ENCODE measurements at places on chromosomes 2 and 18.

- no peak for DNase-seq
Observed at GRCh38 chr2:25797620-25798488, 80.4 kb downstream of the ASXL2 start.

DNA sequence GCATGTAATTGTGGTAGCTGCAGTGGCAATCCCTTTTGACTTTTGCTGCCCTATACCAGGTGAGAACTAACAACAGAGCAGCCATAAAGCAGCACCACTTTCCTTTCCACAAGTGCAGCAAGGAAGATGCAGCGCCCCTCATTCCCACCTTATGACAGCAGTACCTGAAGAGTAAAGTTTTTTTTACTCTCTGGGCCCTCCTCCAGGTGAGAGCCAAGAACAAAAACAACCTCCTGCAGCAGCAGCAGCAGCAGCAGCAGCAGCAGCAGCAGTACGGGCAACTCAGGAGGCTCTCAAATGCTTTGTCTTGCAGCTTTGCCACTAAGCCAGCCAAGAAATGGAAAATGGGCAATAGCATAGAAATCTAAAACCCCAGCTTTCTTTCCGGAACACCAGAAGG lies 397.5 kb downstream of the FIGN start:
- no peak for DNase-seq

- DNase-seq, result no peak
Observed at GRCh38 chr18:52439457-52439856, 99.5 kb downstream of the DCC start.

DNA sequence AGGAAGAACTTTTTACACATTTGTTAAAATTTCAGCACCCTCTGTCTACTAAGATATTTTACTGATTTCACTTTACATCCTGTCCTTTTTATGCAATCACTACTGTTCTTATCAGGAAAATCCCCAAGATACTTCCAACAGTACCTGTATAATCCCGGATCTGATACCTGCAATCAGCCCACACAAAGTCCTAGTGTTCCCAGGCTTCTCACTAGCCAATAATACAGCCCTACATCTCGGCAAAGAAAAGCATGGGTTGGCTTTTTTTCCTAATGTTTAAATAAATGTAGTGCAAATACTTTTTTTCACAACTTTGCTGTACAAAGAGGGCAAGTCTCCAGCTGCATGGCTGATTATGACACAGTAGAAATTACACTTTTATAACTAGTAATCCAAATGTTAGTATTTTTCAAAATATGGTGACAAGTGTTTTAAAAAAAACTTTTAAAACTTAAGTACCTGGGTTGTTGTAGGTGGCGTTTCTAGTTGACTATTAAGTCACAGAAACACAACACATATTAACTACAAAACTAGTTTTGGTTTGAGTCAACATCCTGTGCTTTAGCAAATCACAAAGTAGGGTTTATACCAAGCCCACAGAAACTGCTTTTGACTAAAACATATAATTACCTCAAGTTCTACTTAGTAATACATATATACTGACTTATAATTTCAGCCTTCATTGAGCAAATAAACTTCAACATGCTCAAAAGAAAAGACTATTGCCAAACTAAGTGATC lies 19.5 kb downstream of the CNOT11 start:
- DNase-seq, result no peak

GRCh38 chr18:49016648-49017539 lies 66.1 kb upstream of the SMAD7 start:
- DNase-seq, result no peak

- no peak for DNase-seq
Observed at GRCh38 chr2:172084645-172085459, 455 bp upstream of the DLX1 start.

DNA sequence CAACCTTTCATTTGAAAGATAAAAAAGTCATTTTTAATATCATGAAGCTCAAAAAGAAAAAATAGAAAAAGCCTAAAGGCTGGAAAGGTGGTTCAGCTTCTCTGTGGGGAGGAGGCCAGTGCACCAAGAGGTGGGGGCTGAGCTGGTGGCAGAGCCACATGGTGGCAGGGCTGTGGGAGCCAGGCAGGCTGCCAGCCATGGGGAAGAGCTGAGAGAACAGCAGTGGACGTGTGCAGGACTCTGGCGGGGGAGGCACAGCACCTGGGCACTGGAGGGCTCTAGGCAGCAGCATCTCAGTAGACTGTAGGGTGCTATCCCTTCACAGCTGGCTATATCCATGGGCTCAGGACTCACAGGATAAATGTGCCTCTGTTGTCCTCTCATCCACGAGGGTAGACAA lies 47.8 kb downstream of the STK25 start:
- DNase-seq, result no peak

GRCh38 chr2:208251098-208251497 lies 3.8 kb downstream of the IDH1 start:
- no peak for DNase-seq

DNA sequence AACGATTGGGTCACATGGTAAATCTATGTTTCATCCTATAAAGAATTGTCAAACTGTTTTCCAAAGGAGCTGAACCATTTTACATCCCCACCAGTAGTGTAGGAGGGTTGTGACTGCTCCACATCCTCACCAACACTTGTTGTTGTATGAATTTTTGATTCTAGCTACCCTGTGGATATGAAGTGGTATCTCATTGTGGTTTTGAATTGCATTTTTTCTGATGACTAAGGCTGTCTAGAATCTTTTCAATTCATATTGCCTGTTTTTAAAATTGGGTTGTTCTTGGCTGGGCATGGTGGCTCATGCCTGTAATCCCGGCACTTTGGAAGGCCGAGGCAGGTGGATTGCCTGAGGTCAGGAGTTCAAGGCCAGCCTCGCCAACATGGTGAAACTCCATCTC lies 44.5 kb downstream of the TXNL1 start:
- DNase-seq, result no peak

DNA sequence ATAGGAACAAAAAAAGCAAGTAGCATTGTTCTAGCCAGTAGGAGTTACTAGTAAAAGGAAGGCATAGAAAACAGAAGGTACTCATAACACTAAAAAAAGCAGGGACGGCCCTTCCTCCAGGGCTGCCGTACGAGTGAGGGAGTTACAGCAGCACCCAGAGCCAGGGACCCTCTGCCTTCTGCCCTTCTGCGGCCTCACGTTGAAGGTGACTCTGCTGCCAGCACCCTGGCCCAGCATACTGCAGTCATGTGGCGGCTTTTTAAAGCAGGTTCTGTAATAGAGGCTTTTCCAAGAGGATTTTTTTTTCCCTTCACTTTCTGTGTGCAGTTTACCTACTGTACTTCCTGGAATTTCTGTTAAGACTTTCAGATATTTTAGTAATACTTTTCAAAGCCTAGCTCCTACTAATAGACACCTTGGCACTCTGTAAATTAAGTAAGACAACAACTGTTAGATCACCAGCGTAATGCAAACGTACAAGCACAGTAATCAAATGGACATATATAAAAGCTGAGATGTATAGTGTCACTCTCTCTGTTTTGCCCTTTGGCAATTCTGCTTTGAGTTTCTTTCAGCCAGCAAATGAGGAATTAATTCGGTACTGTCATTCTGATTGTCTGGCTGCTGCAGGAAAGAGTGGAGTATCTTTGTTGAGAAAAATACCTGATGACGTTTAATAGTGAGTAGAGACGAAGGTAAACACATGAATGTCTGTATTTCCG lies 161.5 kb downstream of the PTGR3 start:
- no peak for DNase-seq

DNA sequence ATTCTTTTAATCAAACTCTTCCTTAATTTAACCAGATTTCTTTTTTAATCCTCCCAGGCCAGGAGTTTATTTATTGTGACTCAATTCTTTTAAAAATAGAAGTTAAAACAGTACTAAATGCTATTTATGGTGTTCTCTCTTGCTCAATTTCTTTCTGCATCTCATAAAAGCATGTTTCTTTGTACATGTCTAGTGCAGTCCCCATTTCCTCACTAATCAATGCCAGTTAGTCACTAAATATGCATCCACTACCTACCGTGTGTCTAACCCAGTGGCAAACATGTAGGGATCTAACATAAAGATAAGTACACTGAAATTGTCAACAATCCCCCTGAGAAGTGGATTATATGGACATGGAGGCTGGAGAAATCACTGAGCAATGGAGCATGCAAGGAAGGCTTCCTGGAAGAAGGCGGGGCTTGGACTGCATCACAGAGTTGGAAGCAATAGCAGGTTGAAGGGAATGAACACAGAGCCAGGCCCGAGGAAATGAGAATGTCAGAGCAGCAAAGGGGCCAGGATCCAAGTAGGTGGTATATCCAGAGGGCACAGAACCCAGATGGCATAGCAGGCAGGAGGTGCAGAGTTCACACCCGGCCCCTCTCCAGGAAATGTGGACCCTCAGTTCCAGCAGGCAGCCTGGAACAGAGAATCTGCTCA lies 105.3 kb upstream of the FOSL2 start:
- no peak for DNase-seq

DNA sequence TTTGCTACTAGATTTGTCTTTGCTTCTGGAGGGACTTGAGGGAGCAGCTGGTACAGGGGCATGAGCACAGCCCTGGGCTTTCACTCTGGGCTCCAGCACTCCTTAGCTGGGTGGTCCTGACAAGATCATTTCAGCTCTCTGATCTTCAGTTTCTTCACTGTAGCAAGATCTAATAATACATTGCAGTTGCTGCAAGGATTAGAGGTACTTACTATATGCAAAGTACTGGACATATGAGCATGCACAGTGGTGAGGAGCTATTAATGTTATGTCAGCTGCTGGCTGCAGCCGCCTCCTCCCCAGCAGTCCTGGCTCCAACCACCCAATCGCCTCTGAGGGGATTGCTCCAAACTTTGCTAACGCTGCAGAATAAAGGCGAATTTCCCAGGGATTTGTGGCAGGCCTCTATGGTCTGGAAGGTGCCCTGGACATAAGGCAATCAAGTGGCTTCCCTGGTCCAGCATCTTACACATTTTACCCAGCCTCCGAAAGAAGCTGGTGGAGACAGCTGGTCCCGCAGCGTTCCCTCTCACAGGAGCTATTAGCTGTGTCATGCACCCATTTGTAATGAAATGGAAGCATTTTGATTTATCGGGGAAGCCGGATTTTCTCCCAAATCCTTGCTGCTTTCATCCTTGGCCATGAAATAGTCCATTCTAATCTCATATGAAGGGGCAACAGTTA lies 96.7 kb downstream of the RHOB start:
- DNase-seq, result no peak

GRCh38 chr2:204643326-204643725 lies 98.1 kb downstream of the PARD3B start:
- no peak for DNase-seq

- no peak for DNase-seq
Observed at GRCh38 chr2:37466533-37467222, 122.2 kb downstream of the QPCT start.

DNA sequence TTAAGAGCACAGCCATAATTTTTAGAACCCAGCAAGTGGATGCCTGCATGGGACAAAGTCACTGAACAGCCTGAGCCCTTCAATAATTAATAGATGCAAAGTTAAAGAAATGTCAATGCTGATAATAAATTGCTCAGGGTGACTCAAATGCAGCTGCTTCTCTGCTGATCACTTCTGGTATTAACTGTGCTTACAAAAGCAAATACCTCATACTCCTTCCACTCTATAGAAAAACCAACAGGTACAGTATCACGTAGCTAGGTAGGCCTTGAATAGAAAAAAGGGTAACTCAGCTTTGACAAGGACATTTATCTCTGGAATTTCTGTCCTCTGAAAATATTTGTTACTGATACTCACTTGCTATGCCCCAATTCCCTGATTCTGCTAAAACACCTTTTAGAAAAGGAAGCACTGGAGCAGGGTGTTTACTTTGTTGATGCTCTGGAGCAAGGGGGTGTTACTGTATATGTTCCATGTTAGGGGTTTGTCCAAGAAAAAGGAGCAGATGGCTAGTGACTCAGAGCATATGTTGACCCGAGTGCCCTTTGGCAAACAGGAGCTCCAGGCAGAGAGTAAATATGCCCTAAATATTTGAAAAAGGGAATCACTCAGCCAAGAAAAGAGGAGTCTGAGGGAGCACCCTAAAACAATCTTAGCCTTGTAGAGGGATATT lies 59.1 kb upstream of the RTN4 start:
- DNase-seq, result no peak

DNA sequence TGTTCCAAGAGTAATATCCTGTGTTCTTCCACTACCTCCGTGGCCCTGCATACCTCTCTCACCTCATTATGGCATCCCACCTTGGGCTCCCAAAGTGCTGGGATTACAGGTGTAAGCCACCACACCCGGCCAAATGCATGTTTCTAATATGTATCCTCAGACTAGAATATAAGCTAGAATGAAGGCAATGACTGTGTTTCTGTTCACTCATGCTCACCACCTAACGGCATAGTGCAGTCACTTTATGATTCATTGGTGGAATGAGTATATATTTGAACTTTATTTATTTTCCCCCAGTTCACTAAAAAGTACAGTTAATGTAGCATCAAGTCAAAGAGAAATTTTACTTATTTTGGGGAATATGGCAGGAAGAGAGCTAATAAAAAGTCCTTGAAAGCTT lies 11.3 kb downstream of the PIGN start:
- no peak for DNase-seq

DNA sequence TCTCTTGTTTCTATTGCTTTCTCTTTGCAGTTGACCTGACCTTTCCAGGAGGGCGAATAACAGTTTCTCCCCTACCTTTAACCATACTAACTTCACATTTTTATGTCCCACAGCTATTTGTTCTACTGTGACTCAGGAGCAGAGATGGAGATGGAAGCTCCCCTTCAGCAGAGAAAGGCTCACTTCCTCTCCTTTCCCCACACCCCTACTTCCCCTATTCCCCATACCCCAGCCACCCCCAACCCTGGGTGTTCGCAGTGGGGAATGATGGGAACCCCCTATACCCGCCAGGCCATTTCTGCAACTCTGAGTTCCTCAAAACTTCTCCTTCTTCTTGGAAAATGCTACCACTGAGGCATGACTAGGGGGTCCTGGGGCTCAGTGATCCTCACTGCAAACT lies 285.4 kb upstream of the MGAT5 start:
- no peak for DNase-seq

GRCh38 chr2:125516496-125517109 lies 1139.4 kb upstream of the GYPC start:
- no peak for DNase-seq

DNA sequence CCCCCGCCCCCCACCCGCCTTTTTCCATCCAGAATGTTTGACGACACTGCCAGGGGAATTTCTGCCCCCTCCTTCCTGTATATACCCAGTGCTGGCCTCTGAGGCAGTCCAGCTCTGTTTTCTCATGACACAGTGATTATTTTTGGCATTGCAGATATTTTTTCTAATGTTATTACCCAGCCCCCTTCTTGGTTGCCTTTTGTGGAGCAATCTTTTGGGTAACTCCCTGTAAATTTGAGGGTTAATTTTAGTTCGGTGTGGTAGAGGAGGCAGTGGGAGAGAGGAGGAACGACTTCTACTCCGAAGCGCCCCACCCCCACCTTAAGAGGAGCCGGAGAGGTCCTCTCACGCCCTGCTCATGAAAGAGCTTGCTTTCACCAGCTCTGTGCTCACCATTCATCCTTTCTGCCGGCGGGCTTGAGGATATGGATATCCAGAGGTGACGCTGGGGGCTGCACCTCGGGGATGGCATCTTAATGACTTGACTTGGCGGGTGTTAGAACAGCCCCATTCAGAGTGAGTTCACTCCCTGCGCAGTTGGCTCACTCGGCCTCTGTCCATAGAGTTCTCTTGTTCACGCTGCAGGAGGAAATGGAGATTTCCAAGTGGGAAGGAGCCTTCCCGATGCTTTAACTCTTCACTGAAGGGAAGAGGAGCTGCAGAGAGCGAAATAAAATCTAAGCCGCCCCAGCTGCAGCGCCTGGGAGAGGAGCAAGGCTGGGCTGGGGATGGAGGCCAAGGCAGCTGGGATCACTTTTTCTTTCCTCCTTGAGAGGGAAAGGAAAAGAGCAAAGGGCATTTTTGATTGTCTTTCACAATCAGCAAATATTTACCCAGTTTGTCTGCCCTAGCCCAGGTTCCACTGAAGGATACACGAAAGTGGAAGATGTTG lies 38.4 kb downstream of the EPAS1 start:
- DNase-seq, result no peak

- DNase-seq, result no peak
Observed at GRCh38 chr2:182887093-182887492, 20.7 kb upstream of the FRZB start.

Measured in stimulated activated CD8-positive, alpha-beta memory T cell treated with anti-CD3 and anti-CD28 coated beads, Interleukin-7, amount 100 ng/mL, for 4 hours (primary cell).